ENCODE measurements at places on chromosomes 4 and X.

- DNase-seq, result no peak
These were observed 166.4 kb downstream of the PARM1 start for GRCh38 chr4:75099321-75099720.

GRCh38 chr4:32340591-32340990 lies 1620.4 kb downstream of the PCDH7 start:
- no peak for DNase-seq

- DNase-seq, result peak; percentile 18
These were observed 460.3 kb downstream of the MID1IP1 start for GRCh38 chrX:39261446-39262147.

DNA sequence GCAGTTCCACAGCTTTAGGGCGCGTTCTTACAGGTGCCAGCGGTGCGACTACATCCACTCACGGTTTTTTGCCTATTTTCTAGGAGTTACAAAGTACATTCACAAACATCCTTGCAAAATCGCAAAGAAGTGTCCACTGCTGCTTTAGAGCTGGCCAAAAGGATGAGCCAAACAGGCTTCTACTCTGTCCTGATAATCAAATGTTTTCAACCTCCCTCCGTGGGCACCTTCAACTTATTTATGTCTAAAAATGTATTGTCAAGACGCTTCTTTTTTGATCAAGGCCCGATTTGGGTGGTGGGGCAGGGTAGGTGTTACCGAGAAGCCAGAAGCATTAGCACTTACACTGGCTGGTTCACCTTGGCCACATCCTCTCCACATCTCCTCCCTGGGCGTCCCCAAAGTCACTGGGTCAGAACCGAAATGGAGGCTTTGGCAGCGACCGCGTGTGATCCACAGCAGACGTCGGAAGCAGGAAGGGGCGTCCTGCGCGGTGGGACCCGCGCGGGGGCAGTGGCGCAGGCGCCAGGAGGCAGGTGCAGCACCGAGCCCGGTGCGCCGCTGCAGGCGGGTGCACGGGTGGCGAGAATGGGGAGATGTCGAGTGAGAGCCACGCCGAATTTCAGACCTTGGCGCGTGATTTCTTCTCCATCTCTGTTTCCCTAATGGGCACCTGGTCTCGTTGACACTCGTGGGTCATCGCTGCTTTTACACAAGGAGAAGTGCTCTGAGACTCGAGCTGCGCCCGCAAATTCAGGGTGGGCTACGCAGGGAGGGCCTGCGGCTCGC lies 16.9 kb downstream of the NKX3-2 start:
- peak; percentile 7 for DNase-seq

GRCh38 chr4:77827343-77827742 lies 8.2 kb upstream of the CNOT6L start:
- DNase-seq, result no peak

- no peak for DNase-seq
These were observed 12.8 kb upstream of the DUSP9 start for GRCh38 chrX:153634236-153634635.

DNA sequence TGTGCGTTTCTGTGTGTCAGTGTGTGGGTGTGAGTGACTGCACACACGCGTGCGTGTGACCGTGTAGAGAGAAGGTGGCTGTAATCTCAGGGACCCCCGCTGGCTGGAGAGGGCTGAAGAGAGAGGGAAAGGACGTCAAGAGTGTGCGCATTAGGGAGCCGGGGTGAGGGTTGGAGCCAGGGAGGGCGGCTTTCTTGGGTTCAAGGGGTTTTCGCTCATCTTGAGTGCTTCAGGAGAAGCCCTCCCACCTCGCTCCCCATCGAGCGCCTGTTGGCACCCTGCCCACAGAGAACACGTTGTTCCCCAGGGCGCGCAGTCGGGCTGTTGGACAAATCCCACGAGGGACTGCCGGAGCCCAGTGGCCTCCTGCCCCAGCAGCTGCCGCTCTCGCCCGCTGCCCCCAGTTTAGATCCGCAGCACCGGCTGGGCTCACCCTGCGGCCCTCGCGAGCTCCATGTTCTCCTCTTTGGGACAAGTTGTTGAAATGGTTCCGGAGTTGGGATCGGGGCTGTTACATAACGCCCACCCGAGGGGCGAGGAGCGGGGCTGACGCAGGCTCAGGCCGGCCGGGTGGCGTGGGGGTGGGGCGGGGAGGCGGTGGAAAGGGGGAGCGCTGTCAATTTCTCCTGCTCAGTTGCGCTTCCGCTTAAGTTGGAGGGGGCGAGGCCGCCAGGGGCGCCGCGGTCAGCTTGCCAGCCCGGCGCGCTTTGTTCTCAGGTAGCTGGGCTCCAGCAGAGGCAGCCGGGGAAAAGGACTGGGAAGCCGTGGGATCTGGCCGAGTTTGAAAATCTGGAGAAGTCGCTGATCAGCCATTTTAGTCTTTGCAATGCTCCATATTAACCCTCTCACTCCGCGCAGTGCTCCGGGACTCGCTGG lies 1.6 kb downstream of the GRIA2 start:
- DNase-seq, result peak; percentile 11

DNA sequence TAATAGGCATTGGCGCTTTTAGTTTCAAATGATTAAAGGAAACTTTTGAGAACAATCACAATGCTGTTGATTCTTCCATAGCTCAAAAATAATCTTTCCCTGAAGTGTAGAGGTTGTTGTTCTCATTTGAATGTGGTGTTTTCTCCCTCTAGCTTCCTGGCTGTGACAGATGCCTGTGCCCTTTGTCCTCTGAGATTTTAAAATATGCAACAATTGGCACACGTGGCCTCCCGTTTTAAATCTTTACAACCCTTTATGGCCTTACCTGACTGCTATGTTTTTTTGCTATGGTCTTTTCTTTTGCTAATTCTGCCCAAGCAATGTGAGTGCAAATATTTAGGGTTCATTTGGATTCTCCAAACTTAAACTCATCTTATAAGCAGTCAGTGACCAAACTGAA lies 22.9 kb upstream of the CASK start:
- no peak for DNase-seq

DNA sequence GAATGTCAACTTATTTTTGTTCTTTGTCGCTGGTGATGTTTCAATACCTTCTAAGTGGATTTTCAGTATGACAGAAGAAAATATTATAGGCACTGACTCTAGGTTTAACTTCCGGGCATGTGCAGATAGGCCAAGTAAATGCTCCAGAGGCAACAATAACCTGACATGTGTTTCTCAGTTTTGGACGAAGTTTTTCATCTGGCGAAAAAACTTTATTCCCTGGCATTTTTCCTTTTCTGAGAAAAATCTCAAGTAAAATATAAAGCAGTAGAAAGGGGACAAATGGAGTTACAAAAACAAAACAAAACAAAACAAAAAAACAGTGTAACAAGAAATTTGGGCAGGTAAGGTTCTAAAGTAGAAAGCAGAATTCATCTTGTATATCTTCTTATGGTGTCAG lies 173.5 kb downstream of the ANTXR2 start:
- no peak for DNase-seq

DNA sequence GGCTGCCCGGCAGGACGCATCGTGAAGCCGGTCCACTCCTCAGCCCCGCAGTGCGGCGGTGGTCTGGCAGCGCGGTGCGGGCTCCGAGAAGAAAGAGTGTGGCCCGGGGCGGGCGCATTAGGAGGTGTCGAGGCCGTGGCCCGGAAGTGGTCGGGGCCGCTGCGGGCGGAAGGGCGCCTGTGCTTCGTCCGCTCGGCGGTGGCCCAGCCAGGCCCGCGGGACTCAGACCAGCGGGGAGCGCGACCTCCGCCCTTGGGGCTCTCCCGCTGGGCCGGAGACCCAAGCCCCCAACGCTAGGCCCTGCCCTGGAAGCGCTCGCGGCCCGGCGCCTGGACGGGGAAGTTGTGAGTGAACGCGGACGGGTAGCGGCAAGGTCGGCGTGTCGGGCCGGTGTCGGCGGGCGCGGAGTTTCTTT lies 60.0 kb downstream of the HS3ST1 start:
- no peak for DNase-seq

DNA sequence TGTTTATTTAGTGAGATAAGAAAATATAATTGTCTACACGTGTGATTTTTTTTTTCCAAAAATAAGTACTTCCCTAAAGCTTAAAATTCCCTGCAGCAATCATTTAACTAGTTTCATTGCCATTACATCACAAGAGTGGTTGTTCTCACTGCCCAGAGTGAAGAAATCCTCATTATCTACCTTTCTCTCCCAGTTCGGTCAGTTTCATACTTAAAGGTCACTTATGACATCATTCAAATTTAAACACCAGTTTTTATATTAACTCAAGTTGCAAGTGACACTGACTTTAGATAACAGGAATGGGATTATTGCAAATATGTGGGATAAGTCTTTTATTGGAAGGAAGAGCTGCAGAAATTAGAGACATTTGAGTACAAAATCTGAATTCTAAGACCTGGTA lies 1699.8 kb upstream of the IGFBP7 start:
- no peak for DNase-seq

DNA sequence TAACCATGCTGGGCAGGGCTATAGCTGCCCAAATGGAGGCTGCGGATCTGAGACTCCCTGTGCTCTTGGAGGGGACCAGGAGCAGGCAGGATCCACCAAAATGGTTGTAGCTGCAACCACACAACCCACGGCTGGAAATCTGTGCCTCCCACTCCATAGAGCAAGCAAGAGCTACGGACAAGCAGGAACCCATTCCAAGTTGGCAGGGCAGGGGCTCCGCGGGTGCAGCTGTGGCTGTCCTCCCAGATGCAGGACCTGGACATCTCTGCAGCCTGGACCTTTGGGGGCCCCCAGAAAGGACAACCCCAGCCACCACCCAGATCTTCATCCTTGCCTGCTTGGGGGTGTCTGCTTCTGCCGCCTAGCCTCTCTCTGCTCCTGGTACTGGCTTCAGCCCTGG lies 154.1 kb upstream of the TRAM1L1 start:
- no peak for DNase-seq

GRCh38 chrX:153964105-153964504 lies 7.5 kb downstream of the HCFC1 start:
- DNase-seq, result no peak

- no peak for DNase-seq
These were observed 64.6 kb downstream of the KDM5C start for GRCh38 chrX:53160297-53160983.

DNA sequence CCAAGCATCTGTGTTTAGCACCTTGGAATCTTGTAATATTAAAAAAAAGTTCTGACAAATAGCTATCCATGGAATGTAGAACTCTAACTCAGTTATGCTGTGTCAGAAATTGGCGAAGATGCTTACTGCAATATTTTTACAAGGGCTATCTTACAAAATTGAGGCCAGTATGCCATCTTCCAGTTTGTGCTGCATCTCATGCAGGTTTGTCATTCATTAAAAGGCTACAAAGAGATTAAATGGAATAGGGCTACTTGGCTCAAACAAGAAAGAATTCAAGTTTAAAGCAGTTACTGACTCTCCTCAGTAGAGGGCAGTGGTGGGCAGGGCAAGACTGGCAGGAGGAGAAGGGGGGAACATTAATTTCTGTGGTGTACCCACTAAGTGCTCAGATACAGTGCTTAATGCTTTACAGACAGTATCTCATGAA lies 66.5 kb downstream of the SHROOM4 start:
- DNase-seq, result peak; percentile 16

DNA sequence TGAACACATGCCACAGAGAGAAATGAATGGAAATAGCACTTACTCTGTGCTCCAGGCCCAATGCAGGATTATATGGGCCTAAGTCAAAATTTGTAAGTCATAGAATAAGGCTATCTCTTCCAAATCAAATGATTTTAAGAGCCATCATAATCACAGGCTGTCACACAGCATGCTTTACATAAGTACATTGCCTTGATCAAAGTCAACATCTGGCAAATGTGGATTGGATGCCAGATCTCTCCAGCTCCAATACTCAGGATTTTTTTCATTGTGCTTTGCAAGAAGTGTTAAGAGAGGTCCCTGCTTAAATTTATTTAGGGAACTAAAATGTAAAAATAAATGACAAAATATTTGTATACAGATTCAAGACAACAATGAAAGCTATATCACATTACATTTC lies 299.9 kb downstream of the PRDM5 start:
- DNase-seq, result no peak

DNA sequence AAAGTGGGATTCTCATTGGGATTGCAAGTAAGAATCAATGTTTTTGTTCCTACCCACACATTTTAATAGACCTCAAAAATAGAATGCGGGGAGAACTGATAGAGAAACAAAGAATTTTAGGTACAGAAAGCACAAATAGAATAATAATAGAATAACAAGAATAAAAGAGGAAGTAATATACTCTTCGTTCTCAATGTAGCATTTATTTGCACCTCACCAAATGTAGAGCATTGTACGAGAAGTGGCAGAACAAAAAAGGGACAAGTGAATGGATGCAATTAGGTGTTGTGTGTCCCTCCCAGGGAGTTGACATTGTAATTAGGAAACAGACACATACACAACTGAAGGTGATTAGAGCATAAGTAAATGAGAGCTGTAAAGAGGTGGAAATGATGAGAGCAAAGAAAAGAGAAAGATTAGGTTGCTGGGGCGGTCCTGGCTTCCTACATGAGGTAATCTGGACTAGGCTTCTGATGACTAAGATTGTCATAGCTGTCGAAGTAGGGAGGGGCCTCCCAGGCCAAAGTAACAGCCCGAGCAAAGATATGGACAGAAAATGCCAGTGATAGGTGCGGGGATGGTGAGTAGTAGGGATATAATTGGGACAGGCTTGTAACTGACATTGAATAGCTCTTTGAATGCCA lies 10.4 kb downstream of the RAB9A start:
- DNase-seq, result peak; percentile 48

All from AG08396 (cell line).